ENCODE measurements at places on chromosomes 11 and 22. TPM values are rescaled to one million over a fixed set of nuclear protein-coding genes. Genes with fewer than 3 reads are reported as not detected.

DNA sequence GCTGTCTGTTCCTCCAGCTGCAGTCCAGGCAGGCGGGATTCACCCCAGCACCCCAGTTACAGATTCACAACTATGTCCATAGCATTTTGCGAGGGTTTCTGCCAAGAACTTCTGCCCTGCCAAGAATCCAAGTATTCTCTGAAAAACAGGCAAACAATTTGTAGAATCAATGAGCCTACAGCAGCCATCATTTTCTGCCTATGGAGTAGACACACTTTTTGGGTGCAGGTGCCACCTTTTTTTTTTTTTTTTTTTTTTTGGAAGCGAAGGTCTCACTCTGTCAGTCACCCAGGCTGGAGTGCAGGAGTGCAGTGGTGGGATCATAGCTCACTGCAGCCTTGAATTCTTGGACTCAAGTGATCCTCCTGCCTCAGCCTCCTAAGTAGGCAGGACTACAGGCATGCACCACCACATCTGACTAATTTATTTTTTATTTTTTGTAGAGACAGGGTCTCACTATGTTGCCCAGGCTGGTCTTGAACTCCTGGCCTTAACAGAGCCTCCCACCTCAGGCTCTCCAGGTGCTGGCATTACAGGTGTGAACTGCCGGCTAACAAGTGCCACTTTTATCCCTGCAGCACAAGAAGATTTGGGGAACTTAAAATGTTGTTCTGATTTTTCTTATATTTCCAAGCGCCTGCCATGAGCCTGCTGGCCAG, 195.1 kb downstream of the SNX19 start:
- no peak for DNase-seq

Gene ACR
- polyA plus RNA-seq = 0.54 TPM

Gene ZNF215
- 2.2 TPM for polyA plus RNA-seq

Gene ZDHHC8
- 53.8 TPM for polyA plus RNA-seq

- DNase-seq = no peak
Observed at GRCh38 chr11:31828217-31828616, 17.1 kb upstream of the PAX6 start.

DNA sequence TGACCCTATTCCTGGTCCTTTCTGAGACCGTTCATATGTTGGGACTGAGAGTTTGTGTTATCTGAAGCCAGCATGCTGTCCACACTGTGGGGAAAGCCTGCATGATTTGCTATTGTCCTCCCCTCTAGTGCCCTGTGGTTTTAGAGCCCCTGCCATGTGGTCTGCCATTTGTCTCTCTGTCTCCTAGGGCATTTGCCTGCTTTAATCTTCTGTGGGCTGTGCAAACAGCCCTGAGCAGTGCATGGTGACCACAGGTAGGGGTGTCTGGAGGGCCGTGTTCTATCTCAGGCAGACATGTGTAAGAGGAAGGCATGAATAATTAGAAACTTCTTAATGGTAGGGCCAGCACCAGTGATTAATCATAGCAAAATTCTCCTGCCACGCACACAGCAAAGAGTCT, 23.0 kb downstream of the AMPD3 start:
- no peak for DNase-seq

- DNase-seq = no peak
Observed at GRCh38 chr22:47148956-47149728, 386.7 kb downstream of the TBC1D22A start.

Gene BRMS1
- polyA plus RNA-seq = 37.8 TPM

- DNase-seq = no peak
Observed at GRCh38 chr11:47464483-47464882, 15.5 kb upstream of the RAPSN start.

- no peak for DNase-seq
Observed at GRCh38 chr22:40764763-40765441, 54.2 kb downstream of the SLC25A17 start.
